Hypothalamus (tissue), 51 donors: ENCODE measurements at places on chromosomes 16 and 17.

GRCh38 chr17:78829477-78829876, 11.1 kb downstream of the USP36 start:
- DNase-seq: no peak

DNA sequence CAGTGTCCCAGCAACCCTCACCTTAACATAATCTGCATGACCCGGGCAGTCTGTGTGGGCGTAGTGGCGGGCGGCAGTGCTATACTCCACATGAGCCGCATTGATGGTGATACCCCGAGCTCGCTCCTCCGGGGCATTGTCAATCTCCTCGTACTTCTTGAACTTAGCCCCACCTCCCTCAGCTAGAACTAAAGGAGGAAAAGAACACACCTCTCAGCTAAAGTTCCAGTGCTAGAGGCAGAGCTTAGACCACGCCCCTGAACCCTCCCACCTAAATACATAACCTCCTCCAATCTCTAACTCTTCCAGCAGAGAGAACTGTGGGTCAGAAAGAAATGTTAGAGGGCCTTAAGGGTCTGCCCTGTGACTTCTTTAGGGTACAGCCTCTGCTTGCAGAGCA, 855 bp downstream of the TUFM start:
- no peak for DNase-seq

DNA sequence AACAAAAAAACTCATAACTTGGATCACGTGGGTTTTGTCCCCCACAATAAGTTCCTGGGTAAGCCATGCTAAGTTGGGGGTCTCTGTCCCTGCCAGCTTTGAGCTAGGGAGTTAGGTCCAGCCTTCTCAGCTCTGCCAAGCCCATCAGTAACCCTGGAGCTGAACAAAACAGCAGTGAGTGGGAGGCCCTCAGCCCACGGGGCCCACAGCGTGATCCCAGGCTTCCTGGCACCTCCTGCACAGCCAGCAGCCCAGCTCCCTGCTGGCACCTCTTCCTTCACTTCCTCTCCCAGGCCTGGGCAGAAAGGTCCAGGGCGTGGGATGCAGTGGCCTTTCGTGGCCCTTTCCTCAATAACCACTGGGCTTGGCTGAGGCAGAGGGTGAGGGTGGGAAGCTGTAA, 35.5 kb upstream of the CDC42EP4 start:
- peak; percentile 57 for DNase-seq

DNA sequence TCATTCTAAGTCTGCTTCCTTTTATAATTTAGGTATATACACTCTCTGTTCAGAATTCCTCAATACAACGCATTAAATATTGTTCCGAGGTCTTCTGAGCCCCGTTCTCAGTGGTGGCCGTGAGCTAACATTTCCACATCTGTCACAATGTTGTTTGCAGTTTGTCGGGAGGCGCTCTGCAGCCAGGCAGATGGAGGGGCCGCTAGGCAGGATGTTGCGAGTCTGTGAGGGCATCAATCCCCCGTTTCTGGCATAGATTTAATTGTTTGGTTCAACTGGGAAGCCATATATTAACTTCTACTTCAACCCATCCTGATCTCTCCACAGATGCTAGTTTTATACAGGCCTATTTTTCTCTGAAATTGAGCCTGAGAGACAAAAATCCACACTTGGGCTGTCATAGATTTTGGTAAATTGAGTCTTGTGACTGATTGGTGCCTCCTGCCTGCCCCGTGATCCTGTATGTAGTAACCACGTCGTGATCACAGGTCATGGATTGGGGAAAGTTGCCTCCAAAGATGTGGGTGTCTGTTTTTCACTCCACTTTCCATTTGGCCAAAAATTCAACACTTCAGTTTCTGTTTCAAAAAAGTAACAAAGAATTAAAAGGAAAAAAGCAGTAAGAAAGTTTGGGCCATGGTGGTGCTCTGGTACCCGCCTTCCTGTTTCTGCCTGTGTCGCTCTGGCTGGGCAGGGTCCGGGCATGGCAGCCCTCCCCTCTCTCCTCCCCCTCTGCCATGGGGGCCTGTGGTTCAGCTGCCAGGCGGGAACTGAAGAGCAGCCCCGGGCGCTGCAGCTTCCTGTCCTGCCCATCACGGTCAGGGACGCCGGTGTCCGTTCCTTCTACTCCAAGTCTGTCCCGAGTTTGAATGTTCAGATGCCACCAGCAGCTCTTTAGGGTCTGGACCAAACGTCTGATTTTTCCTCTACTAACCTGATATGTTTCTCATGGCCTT, 41.5 kb downstream of the RPTOR start:
- no peak for DNase-seq

GRCh38 chr16:11007714-11008280, 63.4 kb downstream of the CLEC16A start:
- DNase-seq: no peak

- DNase-seq: no peak
Observed at GRCh38 chr17:3986270-3986938, 22.2 kb upstream of the ATP2A3 start.

DNA sequence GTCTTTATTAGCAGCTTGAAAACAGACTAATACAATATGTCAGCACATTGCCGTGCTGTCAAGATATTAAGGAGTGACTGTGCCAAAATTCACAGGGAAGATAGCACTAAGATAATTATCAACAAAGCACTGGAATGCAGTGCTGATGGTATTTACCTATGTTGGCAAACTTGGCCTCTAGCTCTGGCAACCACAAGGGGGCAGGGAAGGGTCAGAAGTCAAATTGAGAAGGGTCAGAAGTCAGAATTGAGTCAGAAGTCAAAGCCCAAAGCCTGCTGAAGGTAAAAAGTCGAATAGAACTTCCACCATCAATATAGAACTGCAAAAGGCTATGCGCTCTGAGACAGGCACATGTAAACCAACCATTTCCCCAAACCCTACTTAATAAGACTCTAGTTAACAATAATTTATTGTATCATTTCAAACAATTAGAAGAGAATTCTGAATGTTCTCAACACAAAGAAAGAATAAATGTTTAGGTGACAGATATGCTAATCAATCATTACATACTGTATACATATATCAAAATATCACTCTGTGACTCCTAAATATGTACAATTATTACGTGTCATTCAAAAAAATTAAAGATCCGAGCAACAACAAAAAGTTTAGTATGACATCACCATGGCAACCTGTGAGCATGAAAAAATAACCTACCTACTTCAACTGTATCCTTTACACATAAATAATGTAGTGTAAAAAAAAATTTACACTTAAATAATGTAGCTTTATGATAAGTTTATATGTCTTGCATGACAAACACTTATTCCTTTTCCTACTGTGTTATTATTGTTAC, 916.1 kb downstream of the KCNJ2 start:
- peak; percentile 0 for DNase-seq

GRCh38 chr17:4007346-4008081, 43.3 kb upstream of the ATP2A3 start:
- DNase-seq: no peak

GRCh38 chr16:69838489-69838888, 76.4 kb downstream of the WWP2 start:
- DNase-seq: no peak

- no peak for DNase-seq
Observed at GRCh38 chr17:66538776-66539175, 236.4 kb downstream of the PRKCA start.

DNA sequence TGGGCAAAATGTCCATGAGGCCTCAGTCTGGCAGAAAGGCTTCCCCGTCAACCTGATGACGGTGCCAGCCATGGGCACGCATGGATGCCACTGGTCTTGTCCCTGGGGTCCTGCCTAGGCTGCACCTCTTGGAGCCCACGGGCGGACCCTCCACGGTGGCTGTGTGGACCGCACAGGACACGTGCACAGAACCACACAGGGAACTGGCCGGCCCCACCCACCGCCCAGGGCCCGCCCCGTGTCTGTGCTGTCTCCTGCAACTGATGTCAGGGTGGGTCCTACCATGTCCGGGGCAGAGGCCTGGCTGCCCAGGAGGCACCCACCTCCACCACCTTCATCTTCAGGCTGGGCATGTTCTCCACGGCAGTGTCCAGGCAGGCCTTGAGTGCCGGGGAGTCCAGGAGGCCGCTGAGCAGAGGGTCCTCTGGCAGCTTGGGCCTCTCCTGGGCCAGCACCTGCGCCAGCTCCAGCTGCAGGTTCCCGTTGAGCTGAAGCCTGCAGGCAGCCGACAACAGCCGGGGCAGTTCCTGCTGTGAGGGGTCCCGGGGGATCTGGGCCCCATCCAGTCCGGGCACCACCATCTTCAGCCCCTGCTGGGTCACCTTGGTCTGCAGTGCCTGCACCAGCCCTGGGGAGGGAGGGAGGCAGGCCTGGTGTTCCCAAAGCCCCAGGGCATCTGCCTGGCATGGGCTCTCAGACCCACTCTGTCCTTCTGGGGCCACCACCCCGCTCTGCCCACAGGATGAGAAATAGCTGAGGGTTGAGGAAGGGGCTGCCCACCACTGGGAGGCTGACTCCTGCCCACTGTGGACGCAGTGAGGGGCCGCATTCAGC, 11.9 kb downstream of the FASN start:
- DNase-seq: no peak

GRCh38 chr16:57826706-57827625, 24.7 kb upstream of the KIFC3 start:
- DNase-seq: no peak

- no peak for DNase-seq
Observed at GRCh38 chr16:24974859-24975258, 40.3 kb downstream of the ARHGAP17 start.

DNA sequence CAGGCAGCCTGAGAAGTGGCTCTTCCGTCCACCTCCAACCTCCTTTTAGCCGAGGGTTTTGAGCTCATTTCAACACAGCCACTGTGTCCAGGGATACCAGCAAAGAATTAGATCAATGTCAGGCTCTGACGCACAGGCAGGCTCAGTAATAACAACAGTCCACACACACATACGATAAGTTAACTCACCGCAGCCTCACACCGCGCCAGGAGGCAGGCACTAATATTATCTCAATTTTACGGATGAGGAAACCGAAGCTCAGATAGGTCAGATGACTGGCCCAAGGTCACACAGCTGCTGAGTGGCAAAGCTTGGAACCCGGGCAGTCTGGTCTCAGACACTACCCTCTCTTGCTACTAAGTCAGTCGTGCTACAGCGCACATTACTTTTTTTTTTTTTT, 22.9 kb downstream of the ABR start:
- DNase-seq: peak; percentile 27

- no peak for DNase-seq
Observed at GRCh38 chr17:51185763-51186332, 19.6 kb downstream of the NME2 start.

DNA sequence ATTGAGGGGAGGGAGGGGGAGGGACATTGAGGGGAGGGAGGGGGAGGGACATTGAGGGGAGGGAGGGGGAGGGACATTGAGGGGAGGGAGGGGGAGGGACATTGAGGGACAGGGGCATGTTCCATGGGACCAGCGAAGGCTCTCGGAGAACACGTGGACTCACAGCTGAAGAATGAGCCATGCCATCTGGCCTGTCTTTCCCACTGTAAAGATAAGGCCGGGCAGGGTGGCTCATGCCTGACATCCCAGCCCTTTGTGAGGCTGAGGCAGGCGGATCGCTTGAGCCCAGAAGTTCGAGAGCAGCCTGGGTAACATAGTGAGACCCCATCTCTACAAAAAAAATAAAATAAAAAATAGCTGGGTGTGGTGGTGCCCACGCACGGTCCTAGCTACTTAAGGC, 32.5 kb downstream of the RPH3AL start:
- no peak for DNase-seq

GRCh38 chr16:29317269-29317668, 89.2 kb downstream of the NPIPB11 start:
- no peak for DNase-seq

GRCh38 chr17:8145811-8146210, 6.4 kb downstream of the PER1 start:
- DNase-seq: no peak

DNA sequence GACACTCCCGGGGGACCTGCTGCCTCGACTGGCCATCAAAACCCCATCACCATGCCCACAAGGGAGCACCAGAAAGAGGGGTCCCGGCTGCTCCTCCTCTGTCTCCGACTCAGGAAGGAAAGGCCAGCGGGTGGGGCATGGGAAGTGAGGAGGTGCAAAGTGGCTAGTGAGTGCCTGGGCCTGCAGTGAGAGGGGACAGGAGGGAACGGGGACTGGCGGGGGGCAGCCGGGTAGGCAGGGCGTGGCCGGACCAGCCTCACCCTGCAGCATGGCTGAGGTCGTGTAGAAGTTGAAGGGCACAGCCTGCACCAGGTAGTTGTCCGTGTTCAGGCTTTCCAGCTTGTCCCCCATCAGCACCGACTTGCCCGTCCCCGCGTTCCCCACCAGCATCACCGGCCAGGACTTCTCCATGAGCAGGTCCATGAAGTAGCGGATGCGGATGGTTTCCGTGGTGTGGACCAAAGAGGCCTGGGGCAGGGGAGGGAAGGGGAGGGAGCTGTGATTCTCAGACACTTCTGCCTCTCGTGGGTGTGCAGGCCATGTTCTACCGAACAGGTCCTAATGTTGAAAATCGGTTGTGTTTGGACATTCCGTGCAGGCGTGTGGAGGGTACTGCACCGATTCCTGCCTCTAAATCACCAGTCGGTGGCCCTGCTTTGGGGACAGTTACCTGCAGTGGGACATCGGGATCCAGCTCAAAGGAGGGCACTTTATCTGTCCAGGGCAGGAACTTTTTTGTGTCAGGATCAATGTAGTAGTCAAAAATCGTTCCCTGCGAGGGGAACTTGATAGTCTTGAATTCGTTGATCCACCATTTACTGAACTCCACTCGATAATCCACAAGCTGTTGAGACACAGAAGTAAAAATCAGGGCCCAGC, 91.7 kb downstream of the DNAH17 start:
- DNase-seq: no peak

GRCh38 chr17:7839876-7840261, 5.9 kb downstream of the KDM6B start:
- DNase-seq: no peak

- no peak for DNase-seq
Observed at GRCh38 chr17:19304209-19304608, 58.3 kb downstream of the B9D1 start.

GRCh38 chr17:27778183-27778582, 22.1 kb downstream of the NOS2 start:
- DNase-seq: no peak

GRCh38 chr17:80872501-80873306, 118.9 kb upstream of the CHMP6 start:
- no peak for DNase-seq

GRCh38 chr17:9381068-9381467, 194.6 kb downstream of the STX8 start:
- DNase-seq: no peak

GRCh38 chr16:9845661-9846361, 336.4 kb downstream of the GRIN2A start:
- DNase-seq: no peak

DNA sequence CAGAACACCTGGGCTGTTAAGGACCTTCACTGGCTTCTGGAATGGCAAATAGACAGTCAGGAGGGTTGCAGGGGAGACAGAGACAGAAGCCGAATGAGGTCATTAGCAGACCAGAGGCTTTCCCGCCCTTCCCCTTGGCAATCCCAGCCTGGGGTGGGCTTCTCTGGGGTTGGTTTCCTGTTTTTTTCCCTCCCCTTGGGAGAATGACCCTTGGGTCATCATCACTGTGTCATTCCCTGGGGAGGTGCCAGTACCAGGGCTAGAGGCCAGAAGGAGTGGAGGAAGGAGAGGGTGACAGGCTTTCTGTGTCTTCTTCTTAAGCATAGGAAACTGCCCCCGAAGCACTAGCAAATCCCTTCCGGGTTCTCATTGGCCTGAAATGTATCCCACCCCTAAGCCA, 42.9 kb upstream of the IL21R start:
- no peak for DNase-seq
